ENCODE measurements at places on chromosomes 4 and X. TPM values are rescaled to one million over a fixed set of nuclear protein-coding genes. Genes with fewer than 3 reads are reported as not detected.

Gene ESX1
- not detected for total RNA-seq

- DNase-seq, result no peak
Observed at GRCh38 chrX:15751155-15751819, 13.2 kb downstream of the CA5B start.

DNA sequence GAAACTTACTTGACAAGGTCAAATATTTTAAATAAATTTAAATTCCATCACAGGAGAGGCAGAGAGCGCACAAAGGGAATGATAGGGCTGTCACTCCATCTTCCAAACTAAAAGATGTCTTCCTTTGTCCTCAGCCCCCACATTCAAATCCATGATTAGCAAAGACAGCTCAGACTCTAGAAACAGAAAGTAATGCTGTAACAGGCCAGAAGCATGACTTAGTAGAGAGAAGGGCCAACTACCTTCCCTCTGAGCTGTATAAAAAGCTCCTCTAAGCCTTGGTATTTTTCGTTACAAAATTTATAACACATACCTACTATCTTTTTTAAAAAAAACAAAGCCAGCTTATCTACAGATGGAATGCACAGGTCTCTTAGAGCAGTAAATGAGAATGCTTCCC lies 207.4 kb downstream of the MAPK10 start:
- DNase-seq, result no peak

Gene SGMS2
- total RNA-seq, result 115 TPM

Gene ZNF157
- total RNA-seq, result not detected

Gene IL21
- total RNA-seq, result not detected

- no peak for DNase-seq
Observed at GRCh38 chr4:114385195-114385985, 213.2 kb upstream of the UGT8 start.

DNA sequence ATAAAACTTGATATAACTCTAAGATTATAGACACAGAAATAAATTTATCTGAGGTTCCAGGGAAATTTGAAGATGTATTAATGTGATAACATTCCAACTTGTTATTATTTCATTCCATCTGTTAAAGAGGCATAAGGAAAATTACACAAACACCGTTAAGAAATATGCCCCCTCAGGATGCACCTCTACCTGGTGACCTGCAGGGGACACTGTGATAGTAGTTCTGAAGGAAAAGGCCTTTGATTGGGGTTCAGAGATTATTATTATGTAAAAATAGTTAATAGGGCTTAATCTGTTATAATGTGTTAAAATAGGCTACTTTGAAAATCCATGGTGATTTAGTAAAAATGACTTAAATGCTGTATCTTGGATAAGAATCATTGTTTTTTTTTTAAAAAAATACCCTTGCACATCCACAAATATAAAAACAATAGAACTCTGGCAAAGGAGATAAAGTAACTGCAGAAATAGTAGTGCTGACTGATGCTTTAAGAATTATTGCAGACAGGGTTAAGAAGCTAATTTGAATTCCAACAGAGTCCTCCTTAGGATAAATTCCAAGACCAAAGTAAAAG lies 6.1 kb upstream of the ABRAXAS1 start:
- DNase-seq, result no peak

Gene ERCC6L
- 1.4 TPM for total RNA-seq

DNA sequence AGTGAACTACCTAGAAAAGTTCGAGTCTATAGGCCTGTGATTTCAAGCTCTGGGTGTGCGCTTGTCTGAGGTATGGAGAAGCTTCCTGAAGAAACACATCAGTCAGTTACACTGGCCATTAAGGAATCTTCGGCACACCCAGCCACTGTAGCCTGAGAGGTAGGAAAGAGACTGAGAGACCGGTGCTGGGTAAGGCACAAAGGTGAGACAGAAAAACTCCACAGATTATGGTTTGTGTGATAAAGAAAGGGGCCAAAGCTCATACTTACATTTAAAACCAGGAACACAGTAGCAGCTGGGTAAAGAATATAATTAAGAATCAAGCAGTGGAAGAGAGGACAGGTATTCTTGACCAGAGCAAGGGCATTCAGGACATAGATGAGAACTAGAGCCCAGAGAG lies 74.8 kb upstream of the TTC29 start:
- no peak for DNase-seq

Gene SCML1
- 21.1 TPM for total RNA-seq

GRCh38 chrX:78746496-78746895 lies 1.0 kb upstream of the LPAR4 start:
- DNase-seq, result no peak

DNA sequence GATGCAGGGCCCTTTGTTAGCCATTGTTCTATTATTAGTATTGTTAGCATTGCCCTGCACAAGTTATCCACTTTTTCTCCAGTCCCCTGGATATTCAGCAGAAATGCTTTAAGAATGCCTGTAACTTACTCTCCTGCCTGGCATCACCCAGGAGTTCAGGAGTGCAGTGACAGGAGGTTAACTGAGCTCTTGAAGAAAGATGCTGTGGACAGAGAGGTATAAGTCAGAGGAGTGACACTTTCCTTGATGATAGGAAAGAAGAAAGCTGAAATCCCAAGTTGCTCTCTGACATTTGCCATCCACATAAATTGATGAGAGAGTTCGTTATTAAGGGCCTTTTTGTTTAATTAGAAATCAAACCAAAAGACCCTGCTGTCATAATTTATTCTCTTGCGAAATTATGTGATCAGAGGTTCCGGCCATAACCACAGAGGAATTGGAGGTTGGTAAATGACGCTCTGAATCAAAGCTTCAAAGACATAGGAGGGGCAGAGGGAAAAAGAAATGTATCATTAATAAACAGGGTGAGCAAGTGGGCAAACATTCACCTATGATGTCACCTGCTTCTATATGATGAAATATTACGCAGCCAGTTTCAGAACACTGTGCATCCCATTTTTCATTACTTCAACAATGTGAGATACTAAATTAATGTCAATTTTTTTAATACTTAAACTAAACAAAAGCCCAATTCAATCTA lies 230.2 kb upstream of the JADE1 start:
- no peak for DNase-seq

Gene DYNLT3
- 23.6 TPM for total RNA-seq

GRCh38 chr4:56480691-56481090 lies 13.3 kb downstream of the SRP72 start:
- no peak for DNase-seq

Gene OCRL
- 20.5 TPM for total RNA-seq

DNA sequence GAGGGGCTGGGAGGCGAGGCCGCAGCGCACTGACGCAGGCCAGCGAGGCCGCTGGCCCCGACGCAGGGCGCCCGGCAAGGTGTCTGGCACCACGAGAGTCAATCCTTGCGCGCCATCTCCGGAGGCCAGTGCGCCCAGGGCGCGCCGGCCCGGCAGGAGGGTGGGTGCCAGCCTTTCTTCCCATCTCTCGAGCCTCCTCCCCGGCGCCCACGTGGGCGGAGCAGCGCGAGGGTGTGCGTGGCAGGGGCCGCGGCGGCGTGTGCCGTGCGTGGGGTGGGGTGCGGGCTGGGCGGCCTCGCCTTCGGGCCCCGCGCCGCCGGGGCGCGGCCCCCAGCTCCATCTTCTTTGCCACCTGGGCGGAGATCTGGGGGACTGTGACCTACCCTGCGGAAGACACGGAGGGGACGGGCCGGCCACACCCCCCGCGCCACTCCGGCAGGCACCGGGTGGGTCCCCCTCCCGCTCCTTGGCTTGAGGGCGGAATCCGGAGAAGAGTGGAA lies 877 bp downstream of the JAKMIP1 start:
- no peak for DNase-seq

- no peak for DNase-seq
Observed at GRCh38 chr4:54844911-54845310, 187.2 kb downstream of the KIT start.

Gene ADH1C
- 81.8 TPM for total RNA-seq

GRCh38 chrX:152638443-152638904 lies 779 bp downstream of the GABRQ start:
- DNase-seq, result no peak

Gene NXF2B
- total RNA-seq, result not detected

Gene HSFX1
- 7.9 TPM for total RNA-seq

Gene CT45A10
- total RNA-seq, result not detected

DNA sequence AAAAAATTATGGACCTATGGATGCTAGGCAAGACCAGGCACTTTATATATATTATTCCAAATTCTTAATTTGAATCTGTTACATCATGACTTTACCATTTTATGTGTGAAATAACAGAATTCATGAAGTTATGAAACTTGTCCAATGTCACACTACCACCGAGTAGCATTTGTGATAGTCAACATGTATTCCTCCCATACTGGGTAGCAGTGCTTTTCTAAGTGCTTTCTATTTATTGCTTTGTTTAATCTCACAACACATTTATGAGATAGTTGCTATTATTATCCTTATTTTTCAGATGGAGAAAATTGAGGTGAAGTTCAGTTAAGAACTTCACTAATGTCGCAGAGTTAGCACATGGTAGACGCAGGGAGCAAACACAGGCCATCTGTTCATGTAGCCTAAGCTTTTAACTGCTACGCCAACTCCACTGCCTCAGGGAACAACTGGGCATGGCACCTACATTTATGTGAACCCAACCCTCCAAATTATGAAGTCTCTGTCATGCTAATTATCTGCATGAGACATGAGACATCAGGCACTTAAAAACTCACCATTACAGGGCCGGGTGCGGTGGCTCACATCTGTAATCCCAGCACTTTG lies 20.8 kb downstream of the GUCY1A1 start:
- no peak for DNase-seq

Gene THAP9
- total RNA-seq, result 6.6 TPM

GRCh38 chr4:153293742-153294057 lies 50.8 kb upstream of the MND1 start:
- DNase-seq, result no peak

GRCh38 chr4:168633064-168633463 lies 136.2 kb downstream of the PALLD start:
- DNase-seq, result no peak

Gene GPR50
- not detected for total RNA-seq

Gene PF4V1
- not detected for total RNA-seq

DNA sequence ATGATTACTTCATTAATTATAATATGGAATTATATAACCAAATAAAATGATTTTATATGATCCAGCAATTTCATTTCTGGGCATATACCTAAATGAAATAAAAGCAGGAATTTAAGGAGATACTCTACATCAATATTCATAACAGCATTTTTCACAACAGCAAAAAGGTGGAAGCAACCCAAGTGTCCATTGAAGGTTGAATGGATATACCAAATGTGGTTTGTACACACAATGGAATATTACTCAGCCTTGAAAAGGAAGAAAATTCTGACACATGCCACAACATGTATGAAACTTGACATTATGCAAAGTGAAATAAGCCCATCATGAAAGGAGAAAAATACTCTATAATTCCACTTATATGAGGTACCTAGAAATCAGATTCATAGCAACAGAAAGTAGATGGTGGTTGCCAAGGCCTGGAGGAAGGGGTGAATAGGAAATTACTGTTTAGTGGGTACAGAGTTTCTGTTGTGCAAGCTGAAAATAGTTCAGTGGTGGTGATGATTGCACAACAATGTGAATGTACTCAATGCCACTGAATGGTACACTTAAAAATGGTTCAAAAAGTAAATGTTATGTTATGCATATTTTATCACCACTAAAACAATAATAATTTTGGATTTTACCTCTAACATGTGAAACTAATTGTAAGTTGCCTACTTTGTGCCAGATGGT lies 471.5 kb downstream of the SPRY1 start:
- no peak for DNase-seq
